ENCODE measurements at places on chromosomes 7 and 10.

DNA sequence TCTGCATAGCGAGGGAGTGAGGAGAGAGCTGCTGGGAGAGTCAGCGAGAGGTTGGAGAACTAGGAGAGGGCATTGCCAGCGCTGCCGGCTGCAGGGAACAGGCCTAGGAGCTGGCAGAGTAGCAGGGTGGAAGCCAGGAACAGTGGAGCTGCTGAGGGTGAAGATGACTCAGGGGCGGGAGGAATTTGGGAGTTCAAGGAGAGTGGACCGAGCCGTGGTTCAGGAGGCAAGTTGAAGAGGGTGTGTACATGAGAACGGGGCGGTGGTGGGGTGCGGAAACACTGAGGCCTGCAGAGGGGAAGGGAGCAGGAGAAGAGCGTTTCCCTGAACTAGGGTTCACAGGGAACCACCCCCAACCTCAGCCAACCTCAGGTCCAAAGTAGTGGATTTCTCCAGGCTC lies 31.5 kb downstream of the HIF1AN start:
- DNase-seq, result no peak

GRCh38 chr10:5511231-5511884 lies 12.0 kb upstream of the CALML5 start:
- DNase-seq, result no peak

DNA sequence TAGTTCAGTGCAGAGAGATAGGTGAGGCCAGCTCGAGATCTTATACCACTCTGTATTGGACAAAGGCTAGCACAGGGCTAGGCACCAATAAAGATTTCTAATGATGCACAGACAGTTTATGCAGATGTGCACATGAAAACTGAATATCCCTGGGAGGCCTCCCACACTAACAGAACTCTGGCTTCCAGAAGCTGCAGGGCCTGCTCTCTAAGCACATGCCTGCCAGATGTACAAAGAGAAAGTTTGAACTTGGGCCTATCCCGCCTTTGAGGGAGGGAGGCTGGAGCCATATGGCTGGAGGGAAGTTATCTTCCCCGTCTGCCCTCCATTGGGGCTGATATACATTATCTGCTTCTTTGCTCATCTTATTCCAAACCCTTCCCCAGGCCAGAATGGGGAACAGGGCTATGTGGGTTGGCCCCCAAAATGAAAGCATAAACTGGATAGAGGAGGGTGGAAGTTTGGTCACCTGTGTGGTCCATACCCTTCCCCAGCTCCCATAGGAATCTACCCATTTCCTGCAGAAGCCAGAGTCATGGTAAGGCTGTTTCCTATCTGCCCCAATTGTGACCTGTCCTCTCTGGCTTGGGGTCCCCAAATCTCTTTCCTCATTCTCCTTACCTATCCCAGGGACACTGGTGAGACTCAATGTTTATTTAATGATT lies 3.8 kb downstream of the KAZALD1 start:
- no peak for DNase-seq

DNA sequence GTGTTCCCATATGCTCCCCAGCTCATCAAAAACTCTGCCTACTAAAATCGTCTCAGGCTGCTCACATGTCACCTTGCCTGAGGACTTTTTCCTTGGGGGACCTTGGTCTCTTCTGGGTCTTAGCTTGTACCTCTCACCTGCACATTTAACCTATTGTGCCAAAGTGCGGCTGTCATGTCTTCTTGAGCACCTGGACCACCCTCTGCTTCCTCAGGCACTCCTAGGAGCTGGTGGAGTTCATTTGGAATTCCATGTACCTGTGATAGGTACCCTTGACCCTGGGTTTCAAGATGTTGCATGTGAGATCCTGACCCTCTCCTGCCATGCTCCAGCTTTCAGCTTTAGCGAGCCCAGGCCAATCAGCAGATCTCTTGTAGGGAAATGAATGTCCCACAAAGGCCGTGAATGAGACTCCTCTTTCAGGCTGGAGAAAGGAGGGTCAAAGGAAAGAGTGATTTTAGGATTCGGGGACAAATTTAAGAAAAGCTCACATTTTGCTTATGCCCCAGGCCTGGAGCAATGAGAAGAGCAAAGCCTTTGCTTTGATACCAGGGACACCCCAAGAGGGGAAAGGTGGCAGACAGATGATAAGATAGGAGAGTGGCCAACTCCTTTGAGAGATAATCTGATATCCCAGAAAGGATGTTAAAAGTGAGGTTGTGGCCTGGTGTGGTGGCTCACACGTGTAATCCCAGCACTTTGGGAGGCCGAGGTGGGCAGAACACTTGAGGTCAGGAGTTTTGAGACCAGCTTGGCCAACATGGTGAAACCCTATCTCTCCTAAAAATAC lies 10.6 kb upstream of the DNAJB12 start:
- DNase-seq, result no peak

- no peak for DNase-seq
Measured at GRCh38 chr10:61959814-61960213, 58.3 kb downstream of the ARID5B start.

- no peak for DNase-seq
Measured at GRCh38 chr10:22702348-22702747, 12.0 kb downstream of the PIP4K2A start.

- DNase-seq, result no peak
Measured at GRCh38 chr10:62433181-62433692, 59.1 kb downstream of the ZNF365 start.

- no peak for DNase-seq
Measured at GRCh38 chr10:127983344-127984100, 76.6 kb downstream of the PTPRE start.

- DNase-seq, result no peak
Measured at GRCh38 chr7:43110791-43111535, 1.5 kb upstream of the HECW1 start.

DNA sequence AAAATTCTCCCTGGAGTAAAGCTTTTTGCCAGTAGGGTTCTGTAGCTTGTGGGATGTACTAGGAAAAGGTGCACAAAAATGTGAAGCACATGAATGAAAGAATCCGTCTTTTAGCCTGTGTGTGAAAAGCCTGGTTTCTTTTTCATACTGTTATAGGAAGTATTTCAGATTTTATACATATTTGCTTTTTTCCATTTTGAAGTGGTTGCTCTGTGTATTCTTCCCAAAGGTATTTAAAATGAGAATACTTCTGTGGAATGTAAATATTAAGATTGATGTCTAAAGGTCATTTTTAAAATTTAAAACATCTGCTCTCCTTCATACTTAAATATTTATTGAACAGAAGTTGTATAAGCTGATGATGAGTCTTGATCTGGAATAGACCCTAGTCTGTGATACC lies 96.8 kb downstream of the CDK14 start:
- DNase-seq, result no peak

DNA sequence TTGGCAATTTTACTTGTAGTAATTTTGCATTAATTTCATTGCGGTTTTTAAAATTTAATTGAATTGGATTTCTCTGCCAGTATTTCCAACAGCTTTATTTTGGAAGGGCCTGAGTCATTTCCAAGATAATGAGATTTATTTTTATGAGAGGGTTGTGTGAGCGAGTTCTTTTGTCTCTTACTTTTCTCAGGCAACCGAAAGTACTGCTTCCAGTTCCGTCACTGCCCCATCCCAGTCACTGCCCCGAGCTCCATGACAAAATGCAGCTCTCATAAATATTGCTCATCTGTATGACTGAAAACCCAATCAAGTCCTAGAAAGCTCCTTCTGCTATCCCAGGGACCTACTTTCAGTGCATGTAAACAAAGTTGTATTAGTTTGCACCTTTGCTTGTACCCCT lies 468.4 kb upstream of the SEMA3D start:
- no peak for DNase-seq

GRCh38 chr10:102287538-102287937 lies 42.2 kb downstream of the GBF1 start:
- DNase-seq, result no peak

- DNase-seq, result no peak
Measured at GRCh38 chr10:86349474-86349873, 17.1 kb downstream of the GRID1 start.

DNA sequence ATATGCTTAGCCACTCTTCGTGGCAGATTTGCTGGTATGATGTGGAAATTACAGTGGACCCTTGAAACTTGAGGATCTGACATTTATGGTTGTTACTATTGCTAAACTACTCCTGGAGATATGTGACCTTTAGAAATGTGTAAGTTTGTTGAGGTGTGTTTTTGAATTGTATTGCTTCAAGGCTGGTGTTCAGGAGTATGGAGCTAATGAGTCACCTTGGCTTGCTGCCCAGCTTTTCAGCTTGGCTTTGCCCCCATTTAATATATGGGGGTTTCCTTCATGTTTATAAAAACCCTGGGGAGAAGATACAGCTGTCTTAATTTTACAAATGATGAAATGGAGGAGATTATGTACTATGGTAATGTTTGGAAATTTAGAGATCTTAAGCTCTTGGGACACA lies 11.6 kb downstream of the HBP1 start:
- DNase-seq, result no peak

DNA sequence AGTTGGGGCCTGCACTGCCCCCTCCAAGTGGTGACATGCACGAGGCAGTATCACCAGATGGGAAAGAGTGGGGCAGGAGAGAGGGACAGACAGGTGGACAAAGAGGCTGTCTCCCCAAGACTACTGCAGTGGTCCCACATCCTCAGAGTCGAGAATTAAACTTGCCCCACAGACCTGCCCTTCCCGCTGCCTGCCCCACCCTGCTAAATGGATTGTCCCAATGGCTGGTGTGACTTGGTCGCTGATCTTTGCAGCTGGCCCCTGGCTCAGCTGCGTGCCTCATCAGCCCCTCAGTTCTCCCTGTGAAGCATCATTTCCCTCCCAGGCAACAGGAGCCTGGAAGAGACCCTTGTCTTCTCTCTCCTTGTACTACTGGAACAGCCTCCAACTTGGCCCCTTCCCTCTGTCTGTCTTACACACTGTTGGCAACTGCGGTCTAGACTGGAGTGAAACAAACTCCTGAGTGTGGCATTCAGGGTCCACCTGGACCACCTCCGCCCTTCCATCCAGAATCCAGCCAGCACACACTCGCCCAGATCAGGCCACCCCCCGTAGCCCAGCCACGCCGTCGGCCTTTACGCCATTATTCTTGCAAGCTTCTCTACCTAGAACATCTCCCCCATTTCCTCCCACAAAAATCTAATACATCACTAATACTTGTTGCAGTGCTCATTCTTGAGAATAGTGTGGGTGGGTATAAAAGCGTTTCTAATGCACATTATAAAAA lies 275.1 kb downstream of the CELF2 start:
- no peak for DNase-seq

DNA sequence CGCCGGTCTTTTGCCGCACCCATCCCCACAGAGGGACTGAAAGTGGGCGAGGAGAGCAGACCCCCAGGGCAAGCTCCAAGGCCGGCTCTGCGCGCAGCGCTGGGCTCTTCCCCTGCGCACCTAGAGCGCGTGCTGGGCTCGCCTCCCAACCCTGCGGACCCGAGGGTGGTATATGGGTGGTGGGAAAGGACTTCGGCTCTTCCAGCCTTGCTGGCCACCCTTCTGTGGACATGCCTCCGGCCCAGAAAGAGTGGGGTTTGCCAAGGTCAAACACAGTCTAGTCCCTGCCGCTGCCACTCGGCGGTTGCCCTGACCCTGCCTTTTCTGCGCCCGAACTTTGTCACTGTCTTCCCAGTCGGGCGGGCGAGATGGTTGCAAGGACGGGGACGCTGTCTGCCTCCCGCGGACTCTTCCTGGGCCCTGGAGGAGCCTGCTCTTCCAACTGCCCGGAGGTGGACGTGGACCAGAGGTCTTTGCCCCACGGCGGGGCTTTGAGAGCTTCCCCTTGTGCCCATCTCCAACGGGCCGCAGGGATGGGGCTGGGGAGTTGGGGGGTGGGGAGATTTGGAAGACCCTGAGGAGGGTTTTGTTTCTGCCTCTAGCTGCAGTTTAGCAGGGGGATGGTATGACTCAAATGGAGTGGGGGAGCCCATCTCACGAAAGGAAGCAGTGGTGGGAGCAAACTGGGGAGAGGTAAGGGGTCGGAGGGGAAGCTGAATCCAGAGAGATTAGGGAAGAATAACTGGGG lies 1.5 kb downstream of the ADCY1 start:
- DNase-seq, result no peak

Measured in NCI-H1092 (cell line).